ENCODE measurements at places on chromosomes 3 and 15.

- no peak for DNase-seq
Measured at GRCh38 chr3:111867889-111868426, 8.9 kb downstream of the PHLDB2 start.

- DNase-seq: no peak
Measured at GRCh38 chr3:4756057-4756775, 223.0 kb upstream of the BHLHE40 start.

DNA sequence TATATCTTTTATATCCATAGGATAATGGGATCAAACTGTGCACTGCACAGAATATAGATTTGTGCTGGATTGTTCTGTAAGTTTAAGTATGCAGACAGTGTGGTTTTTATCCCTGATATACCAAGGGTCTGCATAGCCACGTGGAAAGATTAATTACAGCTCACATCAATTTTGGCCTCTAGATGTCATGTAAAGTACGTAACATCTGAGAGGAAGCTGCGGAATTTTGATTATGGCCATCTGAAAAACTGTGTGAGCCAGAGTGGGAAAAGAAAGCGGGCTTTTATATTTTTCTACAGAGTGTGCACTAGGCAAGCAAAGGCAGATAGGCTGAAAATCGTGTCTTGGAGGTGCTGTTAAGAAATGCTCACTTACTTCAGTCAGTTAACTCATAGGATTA lies 562.7 kb downstream of the GBE1 start:
- DNase-seq: no peak

GRCh38 chr15:91706322-91707032 lies 147.0 kb upstream of the SLCO3A1 start:
- DNase-seq: peak; percentile 63

DNA sequence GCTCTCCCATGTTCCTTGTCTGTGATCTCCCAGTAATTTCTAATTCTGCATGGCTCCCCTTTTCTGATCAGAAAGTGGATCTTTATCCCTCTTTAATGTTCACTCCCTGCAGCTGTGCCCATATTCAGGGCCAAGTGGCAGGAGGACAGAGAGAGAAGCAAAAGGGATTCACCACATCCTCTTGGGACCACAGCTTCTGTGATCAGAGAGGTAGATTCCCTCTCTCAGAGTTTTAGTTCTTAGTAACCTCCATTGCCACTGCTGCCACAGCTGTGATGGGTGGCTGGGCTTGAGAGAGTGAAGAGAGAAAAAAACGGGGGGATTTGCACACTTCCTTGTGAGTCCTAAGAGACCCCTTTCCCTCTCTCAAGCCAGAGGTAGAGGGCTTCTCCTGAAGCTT lies 49.2 kb downstream of the GLCE start:
- no peak for DNase-seq

- no peak for DNase-seq
Measured at GRCh38 chr15:69082021-69082502, 67.6 kb downstream of the NOX5 start.

DNA sequence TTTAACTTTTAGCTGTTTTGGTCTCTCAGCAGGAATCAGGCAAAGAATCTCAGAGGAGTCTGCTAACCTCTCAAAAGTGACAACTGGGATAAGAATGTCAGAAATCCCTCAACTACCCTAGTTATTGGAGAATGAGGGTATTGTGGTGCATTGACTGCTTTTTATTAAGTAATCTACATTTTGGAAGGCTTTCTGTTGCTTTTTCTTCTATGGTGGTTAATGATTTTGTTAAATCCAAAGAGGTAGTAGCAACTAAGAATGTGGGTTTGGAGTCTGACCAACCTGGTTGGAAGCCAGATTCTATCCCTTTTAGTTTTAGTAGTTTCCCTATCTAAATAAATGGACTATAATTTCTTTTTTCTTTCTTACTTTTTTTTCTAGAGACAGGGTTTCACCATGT lies 94.7 kb upstream of the RNF7 start:
- DNase-seq: no peak

DNA sequence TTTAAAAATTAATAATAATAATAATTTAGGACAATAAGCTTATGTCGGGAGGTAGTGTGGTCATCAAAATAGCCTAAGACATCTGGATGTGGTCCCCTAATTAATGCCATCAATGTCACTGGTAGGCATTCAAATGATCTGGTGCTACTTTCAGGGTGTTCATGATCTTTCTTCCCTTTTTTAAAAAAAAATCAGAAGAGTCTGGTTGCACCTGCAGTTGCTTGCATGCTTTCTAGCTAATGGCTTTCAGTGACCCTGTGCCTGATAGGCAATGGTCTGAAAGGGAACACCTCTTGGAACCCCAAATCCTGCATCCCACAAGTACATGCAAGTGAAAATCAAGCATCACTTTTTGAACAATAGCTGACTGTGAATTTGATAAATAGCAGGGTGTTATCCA lies 64.1 kb upstream of the KBTBD8 start:
- DNase-seq: no peak

GRCh38 chr3:116517308-116517707 lies 72.0 kb upstream of the LSAMP start:
- DNase-seq: no peak
